ENCODE measurements at places on chromosomes 6 and 20.

DNA sequence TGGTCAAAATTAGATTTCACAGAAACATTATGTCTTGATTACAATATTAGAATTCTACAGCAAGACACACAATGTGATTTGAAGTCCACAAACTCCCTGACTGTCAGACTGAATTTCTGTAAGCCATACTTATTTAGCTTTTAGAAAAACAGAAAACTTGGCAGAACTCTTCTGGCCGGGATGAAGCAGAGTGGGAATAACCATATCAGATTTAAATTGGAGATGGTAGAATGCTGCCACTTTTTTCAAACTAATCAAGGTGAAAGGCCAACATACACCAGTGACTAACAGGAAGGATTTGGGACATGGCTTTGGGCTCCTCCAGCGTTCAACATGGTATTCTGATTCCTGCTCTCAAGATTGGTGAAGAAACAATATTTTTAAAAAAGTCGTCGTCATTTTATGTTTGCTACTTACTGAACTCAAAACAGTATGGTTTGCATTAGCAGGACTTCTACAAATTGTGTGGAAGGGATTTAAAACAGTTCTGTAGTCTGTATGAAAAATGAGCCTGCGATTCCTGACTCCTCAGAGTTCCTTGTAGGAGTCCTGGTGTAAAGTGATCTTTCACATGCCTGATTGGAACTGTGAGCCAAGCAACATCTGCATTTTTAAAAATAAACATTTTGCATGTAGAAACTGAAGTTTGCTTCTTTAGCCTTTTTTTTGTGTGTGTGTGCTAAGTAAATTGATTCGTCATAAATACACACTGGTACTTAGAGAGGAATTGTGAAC lies 297.9 kb upstream of the SOX4 start:
- no peak for DNase-seq

GRCh38 chr6:129110690-129111343 lies 227.9 kb downstream of the LAMA2 start:
- no peak for DNase-seq

DNA sequence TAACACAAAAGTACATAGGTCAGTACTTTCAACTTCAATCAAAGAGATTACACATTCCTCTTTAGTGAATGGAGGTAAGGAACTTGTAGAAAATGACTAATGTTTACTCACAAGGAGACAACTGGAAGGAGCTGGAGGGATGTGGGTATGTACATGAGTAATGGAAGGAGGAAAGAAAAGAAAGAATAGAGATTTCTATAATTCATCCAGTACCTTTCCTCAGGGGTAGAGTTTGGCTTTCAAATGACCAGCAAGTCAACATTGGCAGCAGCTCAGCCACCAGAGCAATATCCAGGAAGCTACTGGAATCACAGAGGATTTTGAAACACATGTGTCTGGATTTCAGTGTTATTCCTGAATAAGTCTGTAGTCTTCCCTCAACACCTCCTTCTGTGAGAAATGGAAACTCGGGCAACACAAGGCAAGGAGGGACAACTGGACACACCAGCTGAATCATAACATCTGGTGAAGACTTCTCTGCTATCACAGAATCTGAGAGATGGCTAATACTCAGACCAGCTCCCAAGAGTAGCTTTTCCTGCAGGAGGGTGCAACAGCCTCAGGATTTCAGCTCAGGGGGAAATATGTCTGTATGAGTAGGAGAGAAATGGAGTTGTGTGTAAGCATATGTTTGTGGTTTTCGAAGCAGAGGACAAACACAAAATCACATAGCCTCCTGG lies 98.8 kb downstream of the HAO1 start:
- DNase-seq, result peak; percentile 51

DNA sequence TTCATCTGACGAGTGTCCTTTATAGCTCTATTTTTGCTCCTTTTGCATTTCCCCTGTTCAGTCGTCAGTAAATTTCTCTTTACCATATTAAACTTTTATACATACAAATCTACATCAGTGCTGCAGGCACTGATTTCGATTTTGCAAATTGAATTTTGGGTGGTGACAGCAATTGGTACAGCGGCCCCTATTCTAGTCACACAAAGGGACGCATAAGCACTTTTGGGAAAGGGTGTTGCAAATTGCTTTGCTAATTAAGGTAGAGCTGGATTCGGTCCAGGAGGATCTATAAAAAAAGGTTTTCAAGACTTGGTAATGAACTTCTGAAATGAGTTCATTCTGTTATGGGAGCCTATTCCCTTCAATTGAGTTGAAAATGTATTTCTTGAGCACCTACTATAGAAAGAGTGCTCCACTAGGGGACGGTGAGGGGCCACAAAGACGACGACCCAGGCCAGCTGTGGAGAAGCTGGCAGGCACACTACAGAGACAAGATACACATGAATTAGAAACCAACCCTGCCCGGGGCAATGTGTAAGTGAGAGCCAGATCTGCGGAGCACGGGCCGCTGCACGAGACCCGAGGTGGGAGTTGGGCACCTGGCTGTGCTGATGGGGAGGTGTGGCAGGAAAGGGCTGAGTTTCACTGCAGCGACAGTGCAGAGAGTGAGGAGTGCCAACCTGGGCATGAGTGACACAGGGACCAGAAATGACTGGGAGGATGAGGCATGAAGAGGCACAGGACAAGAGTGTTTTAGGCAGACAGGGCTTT lies 5.4 kb downstream of the UQCC2 start:
- DNase-seq, result no peak

DNA sequence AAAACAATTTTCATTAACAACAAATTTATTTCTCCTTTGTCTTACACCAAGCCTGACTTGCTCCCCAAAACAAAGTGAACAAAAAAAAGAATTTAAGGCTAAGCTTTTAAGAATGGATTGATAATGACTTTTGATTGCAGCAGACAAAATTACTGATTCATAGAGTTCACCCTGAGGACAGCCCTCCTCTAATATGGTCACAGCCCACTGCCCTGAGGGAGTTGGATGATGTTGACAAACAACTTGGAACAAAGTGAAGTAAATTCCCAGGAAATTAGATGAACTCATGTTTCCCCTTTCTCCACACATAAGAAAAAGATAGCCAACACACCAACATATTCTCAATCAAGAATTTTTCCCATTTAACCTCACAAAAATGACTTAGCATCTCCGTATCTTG lies 7.7 kb upstream of the ISM1 start:
- no peak for DNase-seq

DNA sequence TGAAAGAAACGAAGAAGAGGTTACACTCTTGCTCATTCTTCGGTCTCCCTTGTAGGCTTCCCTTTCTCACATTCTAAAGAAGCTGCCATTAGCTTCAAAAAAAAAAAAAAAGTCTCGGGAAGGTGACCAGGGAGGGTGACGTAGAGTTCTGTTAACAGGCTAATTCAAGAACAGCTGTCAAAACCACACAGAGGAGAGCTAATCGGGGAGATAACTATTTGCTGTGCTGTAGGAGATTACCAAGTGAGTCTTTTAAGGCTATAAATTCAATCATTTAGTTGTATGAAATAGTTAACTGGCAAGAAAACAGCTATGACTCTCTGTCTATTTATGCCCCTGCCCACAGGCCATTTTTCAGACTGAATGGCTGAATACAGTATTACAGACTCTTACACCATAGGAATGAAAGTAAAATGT lies 256.8 kb downstream of the SYNE1 start:
- DNase-seq, result no peak

DNA sequence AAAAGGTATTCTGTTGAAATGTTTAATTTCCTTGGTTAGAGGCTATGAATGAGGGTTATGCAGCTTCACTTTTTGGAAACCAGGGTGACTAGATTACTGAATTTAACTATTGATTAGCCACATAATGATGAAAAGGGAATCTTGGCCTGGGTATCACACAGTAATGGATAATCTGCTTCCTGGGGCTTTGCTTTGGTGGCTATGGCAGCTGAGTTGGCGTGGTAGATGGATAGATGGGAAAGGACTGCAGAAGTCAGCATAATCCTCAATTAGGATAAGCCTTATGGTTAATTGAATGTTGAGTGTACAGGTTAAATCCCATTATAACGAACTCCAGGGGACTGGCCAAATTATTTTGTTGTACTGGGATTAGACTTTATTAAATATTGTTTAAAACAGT lies 5.2 kb downstream of the NCOA3 start:
- no peak for DNase-seq

GRCh38 chr20:43590036-43590391 lies 723 bp upstream of the IFT52 start:
- no peak for DNase-seq

- DNase-seq, result no peak
Measured at GRCh38 chr6:68008445-68008844, 626.6 kb upstream of the ADGRB3 start.

Data from RKO (cell line).